Vagina (tissue), 2 donors: ENCODE measurements at places on chromosomes 7 and 10. TPM values are rescaled to one million over a fixed set of nuclear protein-coding genes. Genes with fewer than 3 reads are reported as not detected.

- no peak for DNase-seq
- H3K4me1 ChIP-seq, result no peaks in the 10 kb centered on the region
- no peak overlapping the region for H3K27ac ChIP-seq
- H3K27me3 ChIP-seq, result peaks cover 3% of the 10 kb centered on the region
- H3K4me3 ChIP-seq, result no peak overlapping the region
Measured at GRCh38 chr10:100647928-100648327, 97.5 kb upstream of the PAX2 start.

DNA sequence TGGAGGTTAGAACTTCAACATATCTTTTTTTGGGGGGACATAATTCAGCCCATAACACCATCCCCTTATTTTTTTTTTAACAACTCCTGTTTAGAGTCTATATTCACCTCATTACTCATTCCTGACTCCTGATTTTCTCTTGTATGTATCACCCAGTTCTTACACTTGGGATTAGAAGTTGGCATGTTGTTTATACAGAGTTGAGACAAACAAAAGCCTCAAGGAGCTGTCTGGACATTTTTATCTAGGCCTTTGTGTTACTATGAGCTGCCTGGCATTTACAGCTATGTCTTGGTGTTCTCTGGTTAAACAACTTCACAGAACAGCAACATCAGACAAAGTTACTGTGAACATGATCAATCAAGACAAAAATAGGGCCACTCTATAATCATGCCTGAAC lies 517.5 kb downstream of the KIF20B start:
- no peak for DNase-seq
- no peaks in the 10 kb centered on the region for H3K4me1 ChIP-seq
- no peaks in the 10 kb centered on the region for H3K27me3 ChIP-seq
- H3K27ac ChIP-seq, result no peak overlapping the region
- H3K36me3 ChIP-seq, result no peaks in the 10 kb centered on the region
- H3K4me3 ChIP-seq, result no peak overlapping the region

- no peaks in the 10 kb centered on the region for H3K36me3 ChIP-seq
- no peak overlapping the region for H3K27ac ChIP-seq
- no peak overlapping the region for H3K4me3 ChIP-seq
- DNase-seq, result no peak
- no peaks in the 10 kb centered on the region for H3K27me3 ChIP-seq
- peaks cover 6% of the 10 kb centered on the region for H3K4me1 ChIP-seq
Measured at GRCh38 chr7:55774327-55775050, 88.1 kb downstream of the SEPTIN14 start.

GRCh38 chr10:11468126-11468742 lies 143.2 kb downstream of the USP6NL start:
- H3K4me1 ChIP-seq, result no peaks in the 10 kb centered on the region
- DNase-seq, result no peak
- no peak overlapping the region for H3K27ac ChIP-seq
- no peak overlapping the region for H3K4me3 ChIP-seq
- H3K36me3 ChIP-seq, result no peaks in the 10 kb centered on the region

- peaks cover 12% of the 10 kb centered on the region for H3K4me1 ChIP-seq
- H3K4me3 ChIP-seq, result peak within 1 kb of the TSS; percentile 48
- peak within 1 kb of the TSS; percentile 44 for H3K27ac ChIP-seq
- H3K36me3 ChIP-seq, result no peaks in the 10 kb centered on the region
Measured at GRCh38 chr10:114043532-114044246, at the start of gene ADRB1. ADRB1 (plus strand) TSS chr10:114043866; CDS start chr10:114044133, 267 bp downstream.

DNA sequence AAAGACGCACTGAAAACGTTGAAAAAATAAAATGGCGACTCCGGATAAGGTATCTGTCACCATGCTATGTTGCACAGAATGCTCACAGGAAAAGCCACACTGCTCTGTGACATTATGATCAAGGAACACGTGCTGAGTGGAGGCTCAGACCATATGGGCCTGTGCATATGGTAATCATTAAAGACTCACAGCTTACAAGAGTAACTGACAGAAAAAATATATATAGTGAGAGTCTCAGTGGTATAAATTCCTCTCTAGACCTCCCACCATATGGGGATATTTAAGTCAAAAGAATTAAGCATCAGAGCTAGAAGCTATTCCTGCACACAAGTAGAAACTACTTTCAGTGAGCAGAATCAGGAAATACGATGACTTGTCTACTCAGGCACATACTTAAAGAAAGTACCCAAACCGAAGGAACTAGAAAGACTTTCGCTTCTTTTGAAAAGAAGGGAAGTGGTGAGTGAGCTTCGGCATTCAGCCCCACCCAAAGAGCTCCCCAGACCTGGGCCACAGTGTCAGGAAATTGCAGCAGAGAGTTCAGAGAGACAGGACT lies 65.1 kb upstream of the MPP7 start:
- no peak for DNase-seq
- H3K4me1 ChIP-seq, result no peaks in the 10 kb centered on the region
- no peaks in the 10 kb centered on the region for H3K36me3 ChIP-seq
- no peak overlapping the region for H3K27ac ChIP-seq
- no peak overlapping the region for H3K4me3 ChIP-seq

GRCh38 chr7:151201344-151201743 lies 8.9 kb downstream of the H2BK1 start:
- H3K27ac ChIP-seq, result no peak overlapping the region
- peaks cover 14% of the 10 kb centered on the region for H3K4me1 ChIP-seq
- no peak for DNase-seq

GRCh38 chr7:134851141-134851540 lies 71.7 kb downstream of the CALD1 start:
- no peak overlapping the region for H3K4me3 ChIP-seq
- no peaks in the 10 kb centered on the region for H3K27me3 ChIP-seq
- H3K27ac ChIP-seq, result peak overlapping the region; percentile 68
- DNase-seq, result no peak

DNA sequence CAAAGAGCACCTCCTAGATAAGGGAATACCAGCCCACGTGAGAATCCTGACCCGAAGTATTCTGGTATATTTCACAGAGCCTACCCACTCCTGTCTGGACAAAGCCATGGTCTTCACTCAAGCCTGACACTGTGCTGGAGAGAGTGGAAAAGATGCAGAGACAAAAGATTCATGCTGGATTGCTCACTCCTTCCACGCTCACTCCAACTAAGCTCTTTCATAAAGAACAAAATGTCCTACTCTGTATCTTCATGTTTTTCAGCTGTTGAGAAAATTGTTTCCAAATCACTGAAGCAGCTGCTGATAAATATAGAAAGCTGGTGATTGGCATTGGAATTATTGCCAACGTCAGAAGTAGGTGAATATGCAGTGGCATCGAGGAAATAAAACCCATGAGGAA lies 106.0 kb downstream of the ABLIM1 start:
- no peaks in the 10 kb centered on the region for H3K36me3 ChIP-seq
- DNase-seq, result no peak
- no peak overlapping the region for H3K4me3 ChIP-seq
- peaks cover 13% of the 10 kb centered on the region for H3K4me1 ChIP-seq

DNA sequence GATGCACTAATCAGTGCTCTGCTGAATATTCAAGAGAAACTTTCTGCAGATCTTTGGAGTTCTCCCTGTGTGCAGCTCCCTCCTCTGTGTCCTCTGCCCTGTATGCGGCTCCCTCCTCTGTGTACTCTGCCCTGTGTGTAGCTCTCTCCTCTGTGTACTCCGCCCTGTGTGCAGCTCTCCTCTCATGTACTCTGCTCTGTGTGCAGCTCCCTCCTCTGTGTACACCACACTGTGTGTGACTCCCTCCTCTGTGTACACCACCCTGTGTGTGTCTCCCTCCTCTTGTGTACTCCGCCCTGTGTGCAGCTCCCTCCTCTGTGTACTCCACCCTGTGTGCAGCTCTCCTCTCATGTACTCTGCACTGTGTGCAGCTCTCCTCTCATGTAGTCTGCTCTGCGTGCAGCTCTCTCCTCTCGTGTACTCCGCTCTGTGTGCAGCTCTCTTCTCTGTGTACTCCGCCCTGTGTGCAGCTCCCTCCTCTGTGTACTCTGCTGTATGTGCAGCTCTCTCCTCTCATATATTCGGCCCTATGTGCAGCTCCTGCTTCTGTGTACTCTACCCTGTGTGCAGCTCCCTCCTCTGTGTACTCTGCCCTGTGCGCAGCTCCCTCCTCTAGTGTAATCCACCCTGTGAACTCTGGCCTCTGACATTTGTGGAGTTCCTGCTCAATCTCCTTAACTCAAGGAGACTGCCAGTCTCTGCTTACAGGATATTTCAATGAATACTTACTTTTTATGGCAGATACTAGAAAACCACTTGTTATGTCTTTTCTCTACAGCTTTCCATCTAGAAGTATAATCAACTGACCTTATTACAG lies 280.4 kb downstream of the GLRX3 start:
- no peak overlapping the region for H3K27ac ChIP-seq
- H3K36me3 ChIP-seq, result no peaks in the 10 kb centered on the region
- H3K4me1 ChIP-seq, result no peaks in the 10 kb centered on the region
- no peaks in the 10 kb centered on the region for H3K27me3 ChIP-seq

DNA sequence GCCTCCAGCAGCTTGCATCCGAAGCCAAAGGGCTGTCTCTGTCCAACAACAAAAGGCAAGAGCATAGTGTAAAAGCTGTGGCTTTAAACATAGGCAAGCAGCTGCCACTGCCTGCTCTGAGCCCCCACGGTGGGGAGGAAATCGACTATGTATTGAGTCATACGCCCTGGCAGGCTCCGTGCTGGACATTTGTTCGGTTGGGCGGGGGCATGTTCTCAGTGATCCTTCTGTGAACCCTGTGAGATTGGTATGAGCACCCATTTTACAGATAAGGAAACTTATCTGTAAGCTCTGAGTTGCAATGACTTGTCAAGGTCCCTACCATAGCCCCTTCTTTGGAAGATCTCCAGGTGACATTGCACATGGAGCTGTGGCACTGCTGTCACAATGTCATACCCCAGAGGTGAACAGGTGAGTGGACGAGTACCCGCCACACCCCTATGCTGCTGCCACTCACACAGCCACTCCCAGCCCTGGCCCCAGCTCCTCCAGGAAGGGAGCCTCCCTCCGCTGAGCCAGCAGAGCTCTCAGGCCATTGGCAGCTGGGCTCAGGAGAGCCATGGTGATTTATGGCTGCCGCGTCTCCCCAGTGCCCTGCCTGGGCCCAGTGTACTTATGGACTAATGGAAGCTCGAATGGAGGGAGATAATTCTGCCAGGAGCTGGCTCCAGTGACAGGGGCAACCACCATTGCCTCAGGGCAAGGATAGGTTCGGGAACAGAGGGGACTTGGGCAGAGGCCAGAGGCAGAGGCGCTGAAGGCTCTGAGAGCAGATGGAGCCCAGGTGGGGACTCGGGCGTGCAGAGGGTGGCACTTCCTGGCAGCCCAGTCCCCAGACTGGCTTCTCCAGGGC lies 43.7 kb downstream of the UNC5B start:
- no peaks in the 10 kb centered on the region for H3K27me3 ChIP-seq
- H3K36me3 ChIP-seq, result no peaks in the 10 kb centered on the region
- H3K4me3 ChIP-seq, result no peak overlapping the region
- peak overlapping the region; percentile 42 for H3K27ac ChIP-seq
- H3K4me1 ChIP-seq, result peaks cover 77% of the 10 kb centered on the region
- DNase-seq, result no peak

GRCh38 chr10:88033385-88033784 lies 170.0 kb downstream of the PTEN start:
- no peak for DNase-seq
- no peaks in the 10 kb centered on the region for H3K27me3 ChIP-seq
- H3K27ac ChIP-seq, result no peak overlapping the region
- no peaks in the 10 kb centered on the region for H3K4me1 ChIP-seq
- H3K4me3 ChIP-seq, result no peak overlapping the region

DNA sequence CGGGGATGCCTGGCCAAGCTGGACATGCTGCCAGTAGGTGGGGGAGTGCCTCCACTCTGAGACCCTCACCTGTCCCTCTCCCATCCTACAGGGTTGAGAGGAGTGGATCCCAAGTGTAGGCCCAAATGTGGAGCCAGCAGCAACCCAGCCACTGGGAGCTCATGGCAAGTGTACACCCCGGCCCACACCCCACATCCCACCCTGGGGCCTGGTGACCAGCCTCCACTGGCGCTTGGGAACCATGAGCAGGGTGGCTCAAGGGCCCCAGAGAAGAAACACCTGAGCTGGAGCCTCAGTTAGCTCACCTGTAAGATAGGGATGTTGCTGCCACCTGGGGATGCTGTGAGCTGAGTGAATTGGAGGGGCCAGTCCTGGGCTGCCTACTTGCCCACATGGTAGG lies 10.4 kb upstream of the RET start:
- no peaks in the 10 kb centered on the region for H3K36me3 ChIP-seq
- no peaks in the 10 kb centered on the region for H3K27me3 ChIP-seq
- no peak overlapping the region for H3K27ac ChIP-seq
- H3K4me3 ChIP-seq, result no peak overlapping the region
- no peaks in the 10 kb centered on the region for H3K4me1 ChIP-seq

- H3K36me3 ChIP-seq, result no peaks in the 10 kb centered on the region
- H3K27me3 ChIP-seq, result no peaks in the 10 kb centered on the region
- H3K4me1 ChIP-seq, result peaks cover 13% of the 10 kb centered on the region
- no peak overlapping the region for H3K27ac ChIP-seq
- H3K4me3 ChIP-seq, result no peak overlapping the region
Measured at GRCh38 chr7:22551768-22552513, 52.0 kb upstream of the STEAP1B start.

MALRD1 gene
- total RNA-seq, result 2.0 TPM

GJC3 gene
- total RNA-seq, result not detected

LRRC4 gene
- 6.1 TPM for total RNA-seq

TECTB gene
- total RNA-seq, result not detected

SLC16A12 gene
- 3.7 TPM for total RNA-seq

ZC3HAV1L gene
- total RNA-seq, result 55.7 TPM

MMD2 gene
- not detected for total RNA-seq

BHLHA15 gene
- not detected for total RNA-seq

PTPRZ1 gene
- total RNA-seq, result 8.1 TPM

AMZ1 gene
- total RNA-seq, result 1.2 TPM
